NCI-H1105 (cell line): ENCODE measurements at places on chromosomes 12 and 14.

- DNase-seq: no peak
Observed at GRCh38 chr12:113228394-113229028, 7.2 kb downstream of the TPCN1 start.

DNA sequence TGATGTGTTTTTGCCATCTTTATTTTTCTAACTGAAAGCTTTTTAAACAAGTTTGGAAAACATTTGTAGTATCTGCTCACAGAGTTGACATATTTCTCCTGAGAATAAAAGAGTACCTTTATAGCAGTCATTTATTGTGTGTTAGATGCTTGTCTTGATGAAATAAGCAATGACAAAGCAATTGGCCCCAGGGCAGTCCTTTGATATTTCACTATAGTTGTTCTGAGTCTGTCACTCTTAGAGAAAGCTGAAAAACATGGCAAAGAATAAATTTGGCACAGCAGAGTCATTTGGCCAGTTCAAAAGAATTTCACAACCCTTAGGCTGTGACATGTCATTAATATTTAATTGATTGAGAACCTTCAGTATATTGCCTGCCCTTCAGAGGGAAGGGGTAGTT lies 166.2 kb downstream of the PTPRO start:
- no peak for DNase-seq

DNA sequence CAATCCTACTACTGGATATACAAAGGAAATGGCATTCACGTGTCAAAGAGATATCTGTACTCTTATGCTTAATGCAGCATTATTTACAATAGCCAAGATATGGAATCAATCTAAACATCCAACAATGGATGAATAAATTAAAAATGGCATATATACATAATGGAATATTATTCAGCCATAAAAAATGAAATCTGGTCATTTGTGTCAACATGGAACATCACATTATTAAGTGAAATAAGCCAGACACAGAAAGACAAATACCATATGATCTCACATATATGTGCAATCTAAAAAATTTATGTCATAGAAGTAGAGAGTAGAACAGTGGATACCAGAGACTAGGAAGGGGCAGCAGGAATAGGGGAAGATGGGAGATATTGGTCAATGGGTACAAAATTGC lies 228.8 kb upstream of the TBX3 start:
- no peak for DNase-seq

GRCh38 chr14:105503935-105504692 lies 13.1 kb downstream of the TEDC1 start:
- no peak for DNase-seq

DNA sequence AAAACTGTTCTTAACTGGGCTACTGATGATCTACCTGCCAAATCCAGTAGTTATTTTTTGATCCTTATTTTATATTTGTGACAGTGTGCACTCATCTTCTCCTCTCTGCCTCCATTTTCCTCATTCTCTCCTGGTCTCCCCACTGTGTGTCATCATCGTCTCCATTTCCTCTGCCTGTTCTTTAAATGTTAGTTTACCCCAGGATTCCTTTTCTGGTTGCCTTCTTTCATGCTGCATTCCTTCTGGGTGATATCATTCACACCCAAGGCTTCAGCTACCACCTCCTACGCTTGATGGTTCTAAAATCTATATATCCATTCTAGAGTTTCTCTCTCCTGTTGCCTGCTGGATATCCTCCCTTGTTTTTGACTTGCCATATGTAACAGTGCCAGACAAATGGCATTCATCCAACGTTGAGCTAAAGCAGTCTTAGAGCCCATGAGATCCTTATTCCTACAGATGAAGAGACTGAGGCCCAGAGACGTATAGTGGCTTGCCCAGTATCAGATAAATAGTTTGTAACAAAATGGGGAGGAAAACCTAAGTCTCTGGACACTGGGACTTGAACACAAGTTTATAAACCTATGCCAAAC lies 109.5 kb downstream of the DIP2B start:
- no peak for DNase-seq

DNA sequence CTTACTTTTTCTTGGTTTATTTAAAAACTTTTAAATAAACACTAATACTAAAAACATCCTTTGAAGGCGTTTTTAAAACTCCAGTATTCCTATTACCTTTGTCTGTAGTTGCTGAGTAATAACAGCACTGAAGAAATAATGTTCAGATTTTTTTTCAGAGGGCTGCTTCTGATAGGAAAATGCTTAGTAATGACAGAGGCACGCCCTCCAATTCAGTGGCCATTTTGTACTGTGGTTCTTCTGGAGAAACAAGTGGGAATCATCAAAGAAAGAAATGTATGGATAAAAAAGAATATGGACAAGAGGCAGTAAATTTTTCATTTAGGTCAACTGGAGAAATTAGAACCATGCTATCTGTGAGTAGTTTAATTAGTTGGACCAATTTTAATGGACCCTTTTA lies 13.6 kb downstream of the VEZT start:
- DNase-seq: no peak

DNA sequence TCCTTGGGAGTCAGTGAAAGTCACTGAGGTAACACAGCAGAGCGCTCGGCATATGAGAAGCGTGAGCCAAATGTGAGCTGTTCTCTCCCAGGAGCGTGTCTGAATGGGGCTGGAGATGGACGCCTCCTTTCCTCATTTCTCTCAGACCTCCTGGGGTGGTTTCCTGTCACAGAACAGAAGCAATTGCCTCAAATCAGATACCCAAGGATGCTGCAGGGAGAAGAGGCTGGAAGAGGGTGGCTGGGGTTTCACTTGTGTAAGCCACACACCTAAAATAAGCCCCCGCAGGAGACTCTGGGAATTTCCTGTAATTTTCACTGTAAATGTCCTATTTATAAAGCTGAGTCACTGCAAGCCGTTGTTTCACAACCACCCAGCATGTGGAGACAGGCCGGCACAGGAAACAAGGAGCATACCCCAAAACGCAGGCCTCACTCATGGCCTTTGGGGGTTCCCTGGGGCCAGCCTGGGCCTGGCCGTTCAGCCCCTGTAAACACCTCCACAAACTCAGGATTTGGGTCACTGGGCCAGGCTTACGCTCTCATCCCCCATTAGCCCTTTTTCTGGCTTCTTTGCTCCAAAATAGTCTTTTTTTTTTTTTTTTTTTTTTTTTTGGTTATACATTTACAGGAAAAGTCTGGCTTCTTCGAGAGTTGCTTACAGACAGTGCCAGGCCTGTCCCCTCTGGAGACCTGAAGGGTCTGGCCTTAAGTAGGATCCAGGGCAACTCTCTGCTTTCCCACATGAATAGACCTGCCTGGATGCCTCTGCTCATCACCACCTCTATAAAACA lies 55.3 kb downstream of the VCPKMT start:
- no peak for DNase-seq
